ENCODE measurements at places on chromosomes 2 and 18.
A peak's percentile ranks its signal among the peaks of the same experiment; 100 is the strongest.

DNA sequence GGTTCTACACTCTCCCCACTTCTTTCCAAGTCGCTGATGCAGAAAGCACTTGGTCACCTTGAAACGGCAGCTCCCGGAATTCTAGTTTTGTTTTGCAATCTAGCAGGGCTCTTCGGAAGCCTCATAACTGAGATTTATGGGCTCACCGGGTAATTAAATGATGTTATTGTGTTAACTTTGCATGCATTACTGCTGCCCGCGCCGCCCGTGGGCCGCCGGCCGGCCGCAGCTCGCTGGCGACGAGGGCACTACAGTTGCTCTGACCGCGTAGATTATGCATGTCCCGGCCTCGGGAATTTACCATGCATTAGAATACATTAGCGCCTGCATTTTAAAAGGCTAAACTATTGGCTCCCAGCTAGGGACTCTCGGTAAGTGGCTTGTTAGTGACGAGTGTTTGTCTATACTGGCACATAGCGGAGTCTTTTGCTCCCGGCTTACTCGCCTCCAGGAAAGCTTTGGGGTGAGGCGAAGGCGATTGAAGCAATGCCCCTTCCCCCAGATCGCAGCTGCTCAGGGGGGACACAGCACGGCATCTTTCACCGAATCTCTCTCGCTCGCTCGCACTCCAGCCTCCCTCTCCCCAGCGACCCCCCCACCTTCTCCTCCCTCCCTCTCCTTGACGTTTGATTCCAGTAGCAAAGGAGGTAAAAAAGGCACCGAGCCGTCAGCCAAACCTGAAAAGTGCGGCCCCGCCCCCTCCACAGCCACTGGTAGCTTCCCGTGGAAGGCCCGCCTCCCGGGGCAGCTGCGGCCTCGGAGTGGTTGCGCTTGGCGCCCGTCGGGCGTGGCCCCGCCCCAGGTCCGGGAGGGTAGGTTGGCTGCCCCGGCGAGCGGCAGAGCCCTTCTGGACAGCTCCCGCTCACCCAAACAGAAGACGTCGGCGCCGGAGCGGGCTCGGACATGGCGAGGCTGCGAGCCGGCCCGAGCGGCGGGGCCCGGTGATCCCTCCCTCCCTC, at the start of gene ONECUT2:
TSS of gene ONECUT2 (plus strand) at position 839 of the 959 bp plus-strand sequence. CDS start 343 bp downstream, outside the sequence.
- peaks cover 42% of the 10 kb centered on the region for H3K4me1 ChIP-seq
- peak within 1 kb of the TSS; percentile 65 for H3K4me3 ChIP-seq
- H3K27ac ChIP-seq: no peak within 1 kb of the TSS
- DNase-seq: peak; percentile 78

- no peak overlapping the region for H3K27ac ChIP-seq
- DNase-seq: no peak
- no peaks in the 10 kb centered on the region for H3K27me3 ChIP-seq
- H3K4me3 ChIP-seq: no peak overlapping the region
- no peaks in the 10 kb centered on the region for H3K4me1 ChIP-seq
Observed at GRCh38 chr2:104408266-104408665, 445.6 kb upstream of the POU3F3 start.

- no peaks in the 10 kb centered on the region for H3K27me3 ChIP-seq
- no peak for DNase-seq
- no peak overlapping the region for H3K4me3 ChIP-seq
- H3K27ac ChIP-seq: no peak overlapping the region
- H3K4me1 ChIP-seq: peaks cover 33% of the 10 kb centered on the region
- no peaks in the 10 kb centered on the region for H3K36me3 ChIP-seq
Observed at GRCh38 chr18:48002933-48003365, 72.5 kb upstream of the SMAD2 start.

- peaks cover 2% of the 10 kb centered on the region for H3K4me1 ChIP-seq
- no peaks in the 10 kb centered on the region for H3K27me3 ChIP-seq
- no peaks in the 10 kb centered on the region for H3K36me3 ChIP-seq
- DNase-seq: no peak
- no peak overlapping the region for H3K27ac ChIP-seq
Observed at GRCh38 chr2:109230941-109231420, 102.0 kb downstream of the SH3RF3 start.

DNA sequence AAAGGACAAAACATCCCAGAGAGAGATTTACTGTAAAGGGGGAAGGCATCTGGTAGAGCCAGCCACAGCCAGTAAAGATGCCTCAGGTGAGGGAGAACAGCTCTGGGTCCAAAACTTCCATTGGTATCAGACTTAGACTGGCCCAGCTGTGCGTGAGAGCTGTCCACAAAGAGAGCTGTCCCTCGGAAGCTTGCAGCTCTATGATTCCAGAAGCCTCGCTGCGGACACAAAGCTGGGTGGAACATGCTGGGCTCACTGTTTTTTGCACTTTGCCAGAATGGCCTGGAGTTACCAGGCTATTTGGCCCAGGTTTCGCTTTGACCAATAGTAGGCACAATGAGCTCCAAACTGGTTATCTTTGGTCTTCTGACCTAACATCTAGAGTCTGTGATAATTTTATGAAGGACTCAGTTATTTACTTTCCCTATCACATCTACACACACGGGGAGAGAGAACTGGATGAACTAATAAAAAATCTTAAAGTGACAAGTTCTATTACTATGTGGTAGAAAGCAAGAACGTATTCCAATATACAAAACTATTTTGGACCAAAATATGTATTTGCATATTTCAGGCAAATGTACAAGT, 101.9 kb downstream of the DNER start:
- H3K4me1 ChIP-seq: no peaks in the 10 kb centered on the region
- DNase-seq: no peak
- H3K27ac ChIP-seq: no peak overlapping the region
- H3K36me3 ChIP-seq: no peaks in the 10 kb centered on the region
- H3K4me3 ChIP-seq: no peak overlapping the region

- DNase-seq: no peak
- H3K4me1 ChIP-seq: no peaks in the 10 kb centered on the region
- H3K27ac ChIP-seq: no peak overlapping the region
- no peak overlapping the region for H3K4me3 ChIP-seq
- no peaks in the 10 kb centered on the region for H3K36me3 ChIP-seq
- no peaks in the 10 kb centered on the region for H3K27me3 ChIP-seq
Observed at GRCh38 chr18:6374340-6374739, 40.4 kb downstream of the L3MBTL4 start.

DNA sequence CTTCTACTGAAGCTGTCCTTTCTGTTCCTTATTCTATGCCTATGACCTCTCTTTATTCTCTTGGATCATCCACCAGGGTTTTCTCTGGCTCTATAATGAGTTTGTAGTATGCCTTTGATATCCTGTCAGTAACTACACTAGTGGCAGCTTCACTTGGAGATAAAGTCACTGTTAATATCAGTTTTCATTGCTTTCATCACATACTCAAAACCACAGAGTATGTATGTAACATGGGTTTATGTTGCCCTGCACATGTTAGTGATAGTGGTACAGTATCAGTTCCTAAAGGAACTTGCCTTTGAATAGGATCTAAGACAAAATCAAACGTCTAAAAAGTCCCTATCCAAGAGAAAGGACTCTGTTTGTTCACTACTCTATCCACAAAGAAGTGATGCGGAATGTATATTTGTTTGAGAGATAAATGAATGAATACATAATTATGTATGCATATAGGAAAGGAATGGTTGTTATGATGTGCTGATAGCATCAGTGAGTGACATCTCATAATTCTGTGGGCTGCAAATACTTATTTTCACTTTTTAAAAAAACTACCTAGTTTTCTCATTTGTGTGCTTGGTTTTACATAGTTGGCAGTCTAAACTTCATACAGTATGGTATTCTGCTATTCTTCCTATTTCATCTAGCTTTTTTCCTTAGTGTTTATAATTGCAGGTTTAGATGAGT, 45.1 kb downstream of the TET3 start:
- no peak overlapping the region for H3K27ac ChIP-seq
- H3K36me3 ChIP-seq: no peaks in the 10 kb centered on the region
- no peak for DNase-seq
- no peak overlapping the region for H3K4me3 ChIP-seq
- H3K4me1 ChIP-seq: peaks cover 39% of the 10 kb centered on the region

- peaks cover 34% of the 10 kb centered on the region for H3K36me3 ChIP-seq
- H3K4me3 ChIP-seq: no peak overlapping the region
- no peaks in the 10 kb centered on the region for H3K4me1 ChIP-seq
- no peak overlapping the region for H3K27ac ChIP-seq
Observed at GRCh38 chr2:168118733-168119514, 128.5 kb downstream of the STK39 start.

GRCh38 chr2:7977981-7978380, 703.9 kb upstream of the ID2 start:
- H3K4me3 ChIP-seq: no peak overlapping the region
- peaks cover 5% of the 10 kb centered on the region for H3K4me1 ChIP-seq
- H3K36me3 ChIP-seq: no peaks in the 10 kb centered on the region

GRCh38 chr18:7877609-7878008, 310.5 kb downstream of the PTPRM start:
- no peak for DNase-seq
- no peaks in the 10 kb centered on the region for H3K36me3 ChIP-seq
- H3K4me3 ChIP-seq: no peak overlapping the region

GRCh38 chr2:37459095-37459981, 114.9 kb downstream of the QPCT start:
- no peak overlapping the region for H3K27ac ChIP-seq
- no peaks in the 10 kb centered on the region for H3K27me3 ChIP-seq
- H3K36me3 ChIP-seq: no peaks in the 10 kb centered on the region
- peaks cover 6% of the 10 kb centered on the region for H3K4me1 ChIP-seq
- DNase-seq: no peak

DNA sequence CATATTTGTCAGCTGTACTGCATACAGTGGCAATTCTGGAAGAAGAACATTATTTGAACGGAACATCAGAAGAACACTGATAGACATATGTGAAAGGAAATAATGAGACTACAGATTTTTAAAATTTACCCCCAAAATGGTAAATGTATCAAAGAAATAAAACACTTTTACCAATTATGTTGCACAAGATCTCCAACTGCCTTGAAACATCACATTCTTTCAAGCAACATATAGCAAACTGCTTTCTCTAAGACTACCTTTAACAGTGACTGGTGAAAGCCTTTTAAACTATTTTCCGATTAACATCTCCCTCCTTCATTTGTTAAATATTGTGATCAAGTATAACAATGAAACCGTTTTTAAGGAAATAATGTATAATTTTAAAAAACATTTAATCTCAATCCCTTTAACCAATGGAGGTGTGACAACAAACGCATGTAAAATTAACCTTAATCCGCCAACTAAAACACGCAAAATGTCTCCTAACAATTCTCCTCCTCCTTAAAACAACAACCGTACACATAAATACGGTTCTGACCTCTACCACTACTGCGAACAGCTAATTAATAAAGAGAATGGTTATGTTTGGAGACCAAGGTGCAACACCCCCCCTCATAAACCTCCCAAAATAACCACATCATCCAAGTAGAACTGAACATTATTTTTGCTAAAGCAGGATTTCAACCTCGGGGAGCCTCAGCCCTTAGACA, 2.4 kb downstream of the FBXO11 start:
- no peaks in the 10 kb centered on the region for H3K36me3 ChIP-seq
- H3K27me3 ChIP-seq: no peaks in the 10 kb centered on the region
- H3K4me3 ChIP-seq: peak overlapping the region; percentile 86
- peak overlapping the region; percentile 14 for H3K27ac ChIP-seq
- DNase-seq: no peak

DNA sequence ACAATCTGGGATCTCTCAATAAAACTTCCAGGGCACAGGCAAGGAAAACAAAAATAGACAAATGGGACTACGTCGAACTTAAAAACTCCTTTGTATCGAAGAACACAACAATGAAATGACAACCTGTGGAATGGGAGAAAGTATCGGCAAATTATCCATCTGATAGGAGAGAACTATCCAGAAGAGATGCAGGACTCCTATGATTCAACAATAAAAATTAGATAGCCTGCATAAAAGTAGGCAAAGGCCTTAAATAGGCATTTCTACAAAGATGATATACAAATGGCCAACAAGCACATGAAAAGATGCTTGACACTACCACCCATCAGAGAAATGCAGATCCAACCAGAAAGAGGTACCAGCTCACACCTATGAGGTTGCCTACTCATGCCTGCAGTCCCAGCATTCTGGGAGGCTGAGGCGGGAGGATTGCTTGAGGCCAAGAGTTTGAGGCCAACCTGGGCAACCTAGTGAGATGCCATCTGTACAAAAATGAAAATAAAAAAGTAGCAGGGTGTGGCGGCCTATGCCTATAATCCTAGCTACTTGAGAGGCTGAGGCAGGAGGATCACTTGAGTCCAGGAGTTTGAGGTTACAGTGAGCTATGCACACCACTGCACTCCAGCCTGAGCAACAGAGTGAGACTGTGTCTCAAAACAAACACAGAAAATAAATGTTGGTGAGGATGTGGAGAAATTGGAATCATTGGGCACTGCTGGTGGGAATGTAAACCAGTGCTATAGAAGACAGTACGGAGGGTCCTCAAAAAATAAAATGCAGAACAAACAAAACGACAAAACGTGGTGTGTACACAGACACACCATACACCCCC, 21.6 kb downstream of the TWIST2 start:
- H3K36me3 ChIP-seq: no peaks in the 10 kb centered on the region
- no peak for DNase-seq
- H3K4me3 ChIP-seq: no peak overlapping the region
- no peak overlapping the region for H3K27ac ChIP-seq
